ENCODE measurements at places on chromosomes 12 and 14. TPM values are rescaled to one million over a fixed set of nuclear protein-coding genes. Genes with fewer than 3 reads are reported as not detected.

The FAM90A1 gene
- total RNA-seq: not detected

The CYP46A1 gene
- 5.3 TPM for total RNA-seq

The WNK1 gene
- 223 TPM for total RNA-seq

The MEG3 gene
- total RNA-seq: 389 TPM

The LRRC10 gene
- total RNA-seq: not detected

The CABP1 gene
- total RNA-seq: 6.3 TPM

The DUSP16 gene
- 11.0 TPM for total RNA-seq

The SERPINA3 gene
- 1.3 TPM for total RNA-seq

The LRTM2 gene
- 8.1 TPM for total RNA-seq

The RIMKLB gene
- total RNA-seq: 240 TPM

The MDP1 gene
- 25.0 TPM for total RNA-seq

All from parietal lobe (tissue), 2 donors.